CD4-positive, CD25-positive, alpha-beta regulatory T cell (primary cell): ENCODE measurements at places on chromosomes 12 and 14. TPM values are rescaled to one million over a fixed set of nuclear protein-coding genes. Genes with fewer than 3 reads are reported as not detected.

GRCh38 chr12:10957741-10958140 is 18.7 kb upstream of the TAS2R14 start:
- DNase-seq = no peak
- no peak overlapping the region for H3K27ac ChIP-seq
- peaks cover 8% of the 10 kb centered on the region for H3K4me1 ChIP-seq
- H3K36me3 ChIP-seq = no peaks in the 10 kb centered on the region
- no peaks in the 10 kb centered on the region for H3K27me3 ChIP-seq

DNA sequence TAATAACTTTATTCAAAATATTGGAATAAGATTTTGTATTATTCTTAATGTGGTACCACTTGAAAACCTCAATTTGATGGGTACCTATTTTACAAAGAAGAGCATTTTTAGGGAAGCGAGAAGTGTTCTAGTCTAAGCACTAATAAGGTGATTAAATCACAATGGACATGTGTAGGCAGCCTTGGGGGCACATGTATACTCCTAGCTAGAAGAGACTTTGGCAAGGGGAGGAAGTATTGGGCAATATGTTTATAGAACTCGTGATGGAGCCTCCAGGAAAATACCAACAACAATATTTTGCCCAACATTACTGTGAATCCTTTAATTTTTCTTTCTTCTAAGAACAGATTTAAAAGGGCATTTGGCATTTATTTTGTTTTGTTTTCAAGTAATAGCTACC is 280.3 kb downstream of the ADAMTS20 start:
- H3K4me1 ChIP-seq = no peaks in the 10 kb centered on the region
- no peaks in the 10 kb centered on the region for H3K27me3 ChIP-seq
- no peak overlapping the region for H3K4me3 ChIP-seq
- H3K27ac ChIP-seq = no peak overlapping the region

DNA sequence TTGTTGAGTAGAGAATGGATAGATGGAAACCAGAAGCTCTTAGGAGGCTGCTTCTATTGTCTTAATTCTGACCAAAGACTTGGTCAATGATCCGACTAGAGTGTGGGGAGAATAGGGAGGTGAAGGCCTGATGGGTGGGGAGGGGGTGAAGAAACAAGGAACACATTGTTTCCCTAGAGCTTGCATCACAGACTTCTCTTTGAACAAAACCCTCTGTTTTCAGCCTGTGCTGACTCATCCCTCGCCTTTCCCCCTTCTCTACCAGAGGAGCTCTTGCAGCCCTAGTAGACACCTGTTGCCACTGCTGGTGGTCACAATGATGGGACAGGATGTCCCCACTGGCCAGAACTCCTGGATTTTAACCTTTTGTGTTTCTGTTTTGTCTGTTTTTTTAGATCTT is 46.8 kb upstream of the CISTR start:
- H3K27ac ChIP-seq = no peak overlapping the region
- peaks cover 24% of the 10 kb centered on the region for H3K27me3 ChIP-seq
- H3K4me3 ChIP-seq = no peak overlapping the region

- peaks cover 3% of the 10 kb centered on the region for H3K4me1 ChIP-seq
- H3K27ac ChIP-seq = no peak overlapping the region
- no peak overlapping the region for H3K4me3 ChIP-seq
- DNase-seq = peak; percentile 31
- no peaks in the 10 kb centered on the region for H3K36me3 ChIP-seq
Measured at GRCh38 chr14:98099527-98099926, 1172.5 kb downstream of the BCL11B start.

DNA sequence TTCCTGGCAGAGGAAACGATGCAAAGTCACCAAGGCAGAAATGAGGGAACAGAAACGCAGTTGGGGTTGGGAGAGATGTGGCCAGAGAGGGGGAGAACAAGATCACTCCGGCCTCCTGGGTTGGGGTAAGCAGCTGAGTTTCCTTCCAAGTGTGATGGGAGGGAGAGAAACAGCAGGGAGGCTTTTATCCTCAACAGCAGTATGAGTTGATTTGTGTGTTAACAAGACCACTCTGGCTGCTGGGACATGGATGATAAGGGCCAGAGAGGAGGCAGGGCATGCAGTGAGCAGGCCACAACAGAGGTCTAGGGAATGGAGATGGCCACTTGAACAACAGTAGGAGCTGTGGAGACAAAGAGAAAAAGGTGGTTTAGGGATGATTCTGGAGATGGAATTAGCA is 66.8 kb downstream of the GLRX5 start:
- no peak overlapping the region for H3K27ac ChIP-seq
- H3K4me1 ChIP-seq = no peaks in the 10 kb centered on the region
- no peak for DNase-seq

- H3K36me3 ChIP-seq = no peaks in the 10 kb centered on the region
- peak; percentile 51 for DNase-seq
- no peaks in the 10 kb centered on the region for H3K27me3 ChIP-seq
- peaks cover 25% of the 10 kb centered on the region for H3K4me1 ChIP-seq
- peak overlapping the region; percentile 11 for H3K4me3 ChIP-seq
Measured at GRCh38 chr12:52351196-52352059, 15.9 kb downstream of the KRT85 start.

DNA sequence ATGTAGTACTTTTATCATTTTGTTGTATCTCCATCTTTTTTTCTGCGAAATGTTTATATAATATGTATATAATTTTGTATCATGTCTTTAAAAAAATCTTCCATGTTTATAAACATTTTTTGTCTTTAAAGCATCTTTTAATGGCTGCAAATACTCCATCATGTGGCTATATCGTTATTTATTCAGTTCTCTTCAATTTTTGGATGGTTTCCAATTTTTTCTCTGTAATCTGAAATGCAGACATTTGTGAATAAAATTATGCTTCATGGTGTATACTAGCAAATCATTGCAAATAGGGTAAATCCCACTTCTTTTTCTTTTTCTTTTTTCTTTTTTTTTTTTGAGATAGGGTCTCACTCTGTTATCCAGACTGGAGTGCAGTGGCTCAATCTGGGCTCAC is 54.0 kb downstream of the CPSF2 start:
- no peaks in the 10 kb centered on the region for H3K4me1 ChIP-seq
- no peak overlapping the region for H3K4me3 ChIP-seq
- H3K36me3 ChIP-seq = no peaks in the 10 kb centered on the region
- H3K27ac ChIP-seq = no peak overlapping the region
- no peaks in the 10 kb centered on the region for H3K27me3 ChIP-seq

GRCh38 chr14:51605575-51605974 is 46.1 kb upstream of the FRMD6 start:
- no peak overlapping the region for H3K4me3 ChIP-seq
- no peaks in the 10 kb centered on the region for H3K4me1 ChIP-seq
- peaks cover 9% of the 10 kb centered on the region for H3K27me3 ChIP-seq
- no peaks in the 10 kb centered on the region for H3K36me3 ChIP-seq
- no peak overlapping the region for H3K27ac ChIP-seq

- H3K36me3 ChIP-seq = no peaks in the 10 kb centered on the region
- no peak overlapping the region for H3K27ac ChIP-seq
- peaks cover 25% of the 10 kb centered on the region for H3K4me1 ChIP-seq
- H3K27me3 ChIP-seq = no peaks in the 10 kb centered on the region
Measured at GRCh38 chr12:124568431-124569374, 1.3 kb upstream of the NCOR2 start.

DNA sequence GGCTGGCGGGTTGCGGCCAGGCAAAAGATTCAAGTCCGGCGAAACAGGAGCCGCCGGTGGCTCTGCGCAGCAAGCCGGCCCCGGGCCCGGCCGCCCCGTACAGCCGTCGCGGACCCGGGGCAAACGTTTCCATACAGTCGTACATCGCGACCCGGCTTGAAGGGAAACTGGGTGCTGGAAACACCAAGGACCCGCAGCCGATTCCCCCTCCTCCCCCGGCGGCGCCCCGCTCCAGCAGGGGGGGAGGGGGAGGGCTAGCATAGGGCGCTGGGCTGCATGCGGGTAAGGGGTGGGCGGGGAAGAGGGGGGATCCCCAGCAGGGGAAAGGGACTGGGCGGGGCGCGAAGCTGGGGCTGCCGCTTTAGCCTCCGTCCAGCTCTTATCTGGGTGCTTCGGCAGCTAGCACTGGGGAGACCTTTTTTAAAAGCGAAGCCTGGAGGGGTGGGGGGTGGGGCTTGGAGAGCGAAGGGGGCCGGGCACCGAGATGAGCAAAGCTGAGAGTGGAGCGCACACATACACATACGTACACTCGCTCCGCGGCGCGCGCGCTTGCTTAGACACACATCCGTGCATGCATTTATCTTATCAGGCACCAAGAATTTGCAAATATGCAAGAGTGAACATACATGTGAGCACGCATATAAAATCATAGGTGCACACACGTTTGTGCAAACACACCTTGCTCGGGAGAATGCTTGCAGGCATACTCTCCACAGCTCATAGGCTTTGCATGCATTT is 11.9 kb downstream of the RARG start:
- peaks cover 5% of the 10 kb centered on the region for H3K36me3 ChIP-seq
- DNase-seq = peak; percentile 61
- peak overlapping the region; percentile 93 for H3K27ac ChIP-seq
- H3K4me1 ChIP-seq = peaks cover 71% of the 10 kb centered on the region
- peak overlapping the region; percentile 92 for H3K4me3 ChIP-seq

DNA sequence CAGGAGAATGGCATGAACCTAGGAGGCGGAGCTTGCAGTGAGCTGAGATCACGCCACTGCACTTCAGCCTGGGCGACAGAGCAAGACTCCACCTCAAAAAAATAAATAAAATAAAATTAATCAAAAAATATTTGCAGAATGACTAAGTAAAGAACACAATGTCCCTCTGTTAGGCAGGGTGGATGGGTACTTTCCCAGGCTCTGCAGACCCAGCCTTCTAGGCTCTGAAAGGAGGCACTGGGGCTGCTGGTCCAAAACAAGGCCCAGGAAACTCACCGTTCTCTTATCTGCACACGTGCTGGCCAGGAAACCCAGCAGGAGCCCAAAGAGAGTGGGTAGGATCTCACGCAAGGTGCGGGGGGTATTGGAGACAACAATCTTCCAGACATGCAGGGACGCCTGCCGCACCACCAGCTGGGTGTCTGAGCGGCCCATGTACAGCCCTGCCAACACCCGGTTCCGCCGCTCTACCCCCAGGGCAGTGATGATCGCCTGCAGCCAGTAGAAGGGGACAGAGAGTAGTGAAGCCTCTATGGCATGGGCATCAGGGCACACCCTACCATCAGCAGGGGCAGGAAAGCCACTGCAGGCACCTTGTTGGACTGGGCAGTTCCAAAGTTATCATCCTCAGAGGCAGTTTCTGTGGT is 25.8 kb upstream of the RAB35 start:
- peaks cover 93% of the 10 kb centered on the region for H3K36me3 ChIP-seq
- no peaks in the 10 kb centered on the region for H3K27me3 ChIP-seq
- DNase-seq = no peak

GRCh38 chr12:12600659-12601058 is 11.0 kb upstream of the CREBL2 start:
- H3K4me3 ChIP-seq = no peak overlapping the region
- DNase-seq = no peak
- peaks cover 3% of the 10 kb centered on the region for H3K27me3 ChIP-seq
- H3K4me1 ChIP-seq = no peaks in the 10 kb centered on the region

- peaks cover 1% of the 10 kb centered on the region for H3K36me3 ChIP-seq
- no peak overlapping the region for H3K27ac ChIP-seq
- no peak for DNase-seq
- H3K4me1 ChIP-seq = peaks cover 15% of the 10 kb centered on the region
- no peaks in the 10 kb centered on the region for H3K27me3 ChIP-seq
Measured at GRCh38 chr12:106987846-106988245, 900 bp upstream of the MTERF2 start.

- H3K27me3 ChIP-seq = no peaks in the 10 kb centered on the region
- H3K4me1 ChIP-seq = no peaks in the 10 kb centered on the region
- H3K4me3 ChIP-seq = no peak overlapping the region
- H3K36me3 ChIP-seq = no peaks in the 10 kb centered on the region
- DNase-seq = no peak
Measured at GRCh38 chr12:56590237-56590830, 39.8 kb downstream of the BAZ2A start.

DNA sequence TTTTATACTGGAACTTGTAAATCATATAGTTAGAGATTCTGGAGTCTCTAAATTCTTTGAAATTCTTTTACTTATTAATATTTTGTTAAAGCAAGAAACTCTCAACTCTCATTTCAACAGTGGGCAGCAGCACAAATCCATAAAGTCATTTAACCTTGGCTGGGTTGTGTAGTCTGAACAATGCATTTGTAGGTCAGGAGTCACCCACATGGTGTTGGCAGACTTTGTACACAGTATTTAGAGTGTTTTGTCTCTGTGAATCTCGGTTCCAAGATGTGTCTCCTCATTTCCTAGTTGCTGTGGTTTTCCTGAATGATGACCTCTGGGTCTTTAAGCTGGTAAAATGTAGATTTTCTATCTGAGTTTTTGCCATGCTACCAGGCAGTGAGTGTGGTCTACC is 20.8 kb upstream of the STRAP start:
- H3K4me1 ChIP-seq = no peaks in the 10 kb centered on the region
- H3K36me3 ChIP-seq = no peaks in the 10 kb centered on the region
- DNase-seq = no peak
- H3K4me3 ChIP-seq = no peak overlapping the region
- H3K27ac ChIP-seq = no peak overlapping the region
- peaks cover 6% of the 10 kb centered on the region for H3K27me3 ChIP-seq

DNA sequence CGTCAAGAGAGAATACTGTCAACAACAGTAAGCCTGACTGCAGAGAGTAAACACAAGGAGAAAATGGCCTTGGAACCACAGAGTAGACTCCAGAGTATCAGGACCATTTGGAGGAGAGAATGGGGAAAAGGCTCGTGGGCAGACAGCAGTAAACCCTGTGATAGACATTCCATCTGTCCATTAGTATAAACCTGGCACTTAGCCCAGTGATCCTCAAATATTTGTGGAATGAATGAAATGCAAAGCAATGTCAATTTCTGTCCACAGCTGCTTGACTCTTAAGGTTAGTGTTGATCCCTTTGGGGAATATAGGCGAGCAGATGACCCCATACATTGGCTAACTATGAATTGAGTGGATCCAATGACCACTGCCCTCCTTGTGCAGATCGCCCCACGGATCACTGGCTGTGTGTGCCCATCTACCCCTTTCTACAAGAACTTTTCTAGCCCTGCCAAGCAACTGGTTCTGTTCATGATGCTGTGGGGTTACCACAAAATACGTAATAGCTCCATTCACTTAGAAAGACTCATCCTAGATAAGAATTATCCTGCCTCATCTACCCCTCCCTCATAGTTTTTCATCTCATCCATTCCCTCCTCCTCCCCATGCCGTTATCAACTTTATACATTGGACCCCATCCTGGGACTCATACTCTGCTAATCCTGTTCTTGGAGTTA is 846.8 kb downstream of the NRXN3 start:
- H3K27ac ChIP-seq = no peak overlapping the region
- no peak overlapping the region for H3K4me3 ChIP-seq
- no peaks in the 10 kb centered on the region for H3K36me3 ChIP-seq
- no peaks in the 10 kb centered on the region for H3K4me1 ChIP-seq
- no peaks in the 10 kb centered on the region for H3K27me3 ChIP-seq
- DNase-seq = no peak

- H3K27ac ChIP-seq = no peak overlapping the region
- no peak overlapping the region for H3K4me3 ChIP-seq
- DNase-seq = no peak
Measured at GRCh38 chr14:68392393-68393141, 400.3 kb downstream of the ZFP36L1 start.

The KRT79 gene
- total RNA-seq = not detected

The BTG1 gene
- 1,342 TPM for total RNA-seq

The ESRRB gene
- not detected for total RNA-seq

The SERPINA5 gene
- not detected for total RNA-seq

The CLEC7A gene
- total RNA-seq = 0.76 TPM

The PCED1B gene
- 64.9 TPM for total RNA-seq

The KRT8 gene
- not detected for total RNA-seq

The LAG3 gene
- total RNA-seq = 8.2 TPM

The NINJ2 gene
- total RNA-seq = 16.8 TPM

The NOXRED1 gene
- total RNA-seq = 0.39 TPM

The GDF3 gene
- not detected for total RNA-seq
